Astrocyte of the hippocampus (primary cell): ENCODE measurements at places on chromosomes 16 and 17.
A peak's percentile ranks its signal among the peaks of the same experiment; 100 is the strongest.

GRCh38 chr17:17121162-17121561 lies 78.9 kb downstream of the MPRIP start:
- DNase-seq = no peak

GRCh38 chr16:22739077-22739476 lies 74.9 kb upstream of the HS3ST2 start:
- no peak for DNase-seq

- DNase-seq = no peak
Measured at GRCh38 chr16:31404353-31405064, 11.4 kb downstream of the ITGAD start.

DNA sequence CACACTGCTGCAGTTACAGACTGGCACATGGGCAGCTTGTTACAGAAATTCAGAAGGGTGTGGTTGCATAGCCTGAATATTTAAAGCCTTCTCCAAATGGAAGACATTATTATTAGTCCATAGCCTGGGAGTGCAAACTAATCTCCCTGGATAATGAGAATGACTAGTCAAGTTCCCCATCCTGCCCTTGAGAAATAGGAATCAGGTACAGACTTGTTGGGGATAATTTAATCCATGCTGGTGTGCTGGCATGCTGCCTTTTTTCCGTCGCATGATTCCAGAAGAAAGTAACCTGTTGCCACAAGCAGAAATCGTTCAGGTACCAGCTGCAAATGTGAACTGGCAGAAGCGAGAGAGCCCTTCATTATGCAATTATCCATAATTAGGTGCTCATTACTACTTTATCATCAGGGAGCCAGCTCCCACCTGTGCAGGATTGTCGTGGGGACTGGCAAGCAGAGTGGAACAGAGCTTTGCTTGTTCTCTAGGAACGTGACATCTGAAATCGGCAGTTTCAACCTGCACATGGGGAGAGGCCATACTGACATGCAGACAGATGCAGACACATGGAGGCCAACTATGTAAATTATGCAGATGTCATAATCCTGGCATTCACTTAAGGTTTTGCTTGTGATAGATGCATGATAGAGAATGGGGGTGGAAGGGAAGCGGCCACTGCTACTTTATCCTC lies 419.4 kb downstream of the PMP22 start:
- DNase-seq = no peak

GRCh38 chr17:43169561-43170139 lies 1.4 kb upstream of the NBR1 start:
- DNase-seq = peak; percentile 16

- DNase-seq = peak; percentile 67
Measured at GRCh38 chr17:73492821-73493814, 151.1 kb downstream of the SDK2 start.

GRCh38 chr16:54165174-54165911 lies 121.2 kb downstream of the IRX3 start:
- no peak for DNase-seq

- DNase-seq = no peak
Measured at GRCh38 chr16:20075243-20075642, 1.6 kb upstream of the GPR139 start.

DNA sequence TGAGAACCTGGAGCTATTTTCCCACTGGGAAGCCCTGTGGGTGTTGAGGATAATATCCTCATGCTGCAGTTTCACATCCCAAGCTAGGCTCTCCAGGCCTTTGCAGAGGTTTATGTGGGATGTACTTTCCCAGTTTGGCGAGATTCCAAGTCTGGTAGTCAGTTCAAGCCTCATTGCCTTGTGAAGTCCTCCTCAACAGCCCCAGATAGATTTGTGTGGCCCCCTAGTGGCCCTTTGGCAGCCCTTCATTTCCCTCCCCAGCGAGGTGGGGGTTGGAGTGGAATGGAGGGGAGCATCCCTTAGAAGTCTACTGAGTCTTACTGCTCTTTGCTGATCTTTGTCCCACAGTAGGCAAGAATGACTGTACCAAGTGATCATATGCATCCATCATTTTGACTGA lies 137.9 kb downstream of the CDH11 start:
- peak; percentile 74 for DNase-seq

- DNase-seq = no peak
Measured at GRCh38 chr17:81228834-81229665, 6.3 kb upstream of the CEP131 start.

- no peak for DNase-seq
Measured at GRCh38 chr16:48682971-48683370, 73.0 kb upstream of the N4BP1 start.

DNA sequence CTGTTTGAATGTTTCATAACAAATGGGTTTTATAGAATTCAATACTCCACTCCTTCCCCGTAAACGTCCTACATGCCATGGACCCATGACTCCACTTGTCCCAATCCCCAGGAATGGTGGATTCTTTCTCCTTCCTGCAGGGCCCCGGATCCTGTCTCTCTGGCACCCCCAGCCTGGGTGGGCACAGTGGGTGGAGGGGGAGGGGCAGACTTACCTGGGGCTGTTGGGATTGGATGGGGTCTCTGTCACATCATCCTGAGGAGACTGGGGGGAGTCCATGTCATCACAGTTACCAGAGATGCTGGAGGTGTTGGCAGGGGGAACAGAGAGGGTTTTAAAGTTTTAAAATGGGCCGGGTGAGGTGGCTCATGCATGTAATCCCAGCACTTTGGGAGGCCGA lies 13.2 kb downstream of the TRPV3 start:
- DNase-seq = no peak

GRCh38 chr17:39239640-39240314 lies 14.0 kb upstream of the STAC2 start:
- DNase-seq = peak; percentile 56

DNA sequence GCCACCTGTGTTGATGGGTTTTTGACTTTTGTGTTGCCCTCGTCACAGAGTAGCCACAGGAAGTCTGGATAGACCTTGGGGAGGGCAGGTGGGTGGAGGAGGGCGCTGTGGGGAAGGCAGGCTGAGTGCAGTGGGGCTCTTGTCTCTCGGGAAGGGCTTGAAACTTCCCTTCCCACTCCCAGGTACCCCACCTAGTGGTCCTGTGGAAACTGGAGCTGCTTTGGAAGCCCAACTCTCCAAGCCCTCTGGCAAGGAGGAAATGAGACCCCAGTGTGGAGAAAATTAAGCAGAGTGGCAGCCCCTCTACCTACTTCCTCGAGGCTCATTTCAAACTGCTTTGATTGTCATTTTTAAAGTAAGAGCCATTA lies 9.2 kb downstream of the CA5A start:
- DNase-seq = no peak

- no peak for DNase-seq
Measured at GRCh38 chr17:38369124-38369886, 17.7 kb downstream of the SOCS7 start.

DNA sequence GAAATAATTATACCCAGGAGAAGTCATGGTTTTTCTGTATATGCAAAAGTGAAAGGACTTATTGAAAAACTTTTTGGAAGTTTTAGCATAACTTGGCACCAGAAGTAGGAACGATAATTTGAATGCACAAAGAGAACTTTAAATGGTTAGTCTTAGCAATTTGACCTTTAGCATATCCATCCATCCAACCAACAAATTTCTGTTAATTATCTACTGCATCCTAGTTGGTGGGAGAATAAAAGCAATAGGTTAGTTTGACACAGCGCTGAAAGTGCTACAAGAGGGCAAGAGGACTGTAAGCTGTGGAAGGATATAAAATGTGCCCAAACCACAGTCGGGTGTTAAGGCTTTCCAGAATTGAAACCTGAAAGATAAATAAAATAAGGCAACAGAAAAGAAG lies 17.6 kb downstream of the SPAG9 start:
- no peak for DNase-seq

- no peak for DNase-seq
Measured at GRCh38 chr17:78771758-78772382, 10.2 kb downstream of the CYTH1 start.

DNA sequence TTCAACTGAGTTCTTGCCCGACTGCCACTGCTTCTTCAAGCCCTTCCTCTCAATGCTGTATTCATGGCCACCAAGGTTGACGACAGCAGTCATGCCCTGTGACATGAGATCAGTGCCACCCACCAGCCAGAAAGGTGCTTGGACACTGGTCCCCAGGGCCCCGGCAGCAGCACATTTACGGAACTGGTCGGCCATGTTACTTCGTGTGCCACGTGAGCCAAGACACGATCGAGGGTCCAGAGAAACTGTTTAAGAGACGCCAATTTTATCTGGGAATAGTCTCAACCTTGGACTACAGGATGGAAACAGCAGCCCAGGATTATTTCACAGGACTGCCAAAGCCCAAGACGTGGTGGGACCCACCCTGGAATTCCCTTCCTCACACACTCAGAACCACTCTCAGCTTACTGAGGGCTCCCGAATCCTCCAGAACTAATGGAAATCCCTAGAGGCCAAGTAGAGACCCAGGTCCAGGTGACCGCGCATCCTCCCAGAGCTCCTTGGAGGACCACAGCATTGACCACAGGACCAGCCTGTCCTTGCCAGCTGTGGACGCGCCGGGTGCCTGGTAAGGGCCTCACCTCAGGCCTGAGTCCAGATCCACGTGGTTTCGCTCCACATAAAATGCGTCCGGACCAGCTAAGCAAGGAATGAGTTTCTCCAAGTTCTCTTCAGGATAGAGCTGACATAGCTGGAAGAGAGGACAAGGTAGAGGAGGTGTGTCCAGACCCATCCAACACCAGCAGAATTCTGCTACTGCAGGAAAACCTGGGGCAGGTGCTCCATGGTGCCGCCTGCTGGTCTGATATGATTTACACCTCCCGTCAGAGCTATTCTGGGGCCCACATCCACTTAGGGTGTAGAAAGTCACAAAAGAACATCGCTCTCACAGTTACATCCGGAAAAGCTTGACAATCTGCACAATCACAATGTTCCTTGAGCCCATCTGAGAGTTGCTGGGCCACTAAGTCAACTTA lies 28.2 kb downstream of the MAP1LC3B start:
- no peak for DNase-seq

GRCh38 chr16:53905028-53905427 lies 201.1 kb downstream of the FTO start:
- DNase-seq = no peak

DNA sequence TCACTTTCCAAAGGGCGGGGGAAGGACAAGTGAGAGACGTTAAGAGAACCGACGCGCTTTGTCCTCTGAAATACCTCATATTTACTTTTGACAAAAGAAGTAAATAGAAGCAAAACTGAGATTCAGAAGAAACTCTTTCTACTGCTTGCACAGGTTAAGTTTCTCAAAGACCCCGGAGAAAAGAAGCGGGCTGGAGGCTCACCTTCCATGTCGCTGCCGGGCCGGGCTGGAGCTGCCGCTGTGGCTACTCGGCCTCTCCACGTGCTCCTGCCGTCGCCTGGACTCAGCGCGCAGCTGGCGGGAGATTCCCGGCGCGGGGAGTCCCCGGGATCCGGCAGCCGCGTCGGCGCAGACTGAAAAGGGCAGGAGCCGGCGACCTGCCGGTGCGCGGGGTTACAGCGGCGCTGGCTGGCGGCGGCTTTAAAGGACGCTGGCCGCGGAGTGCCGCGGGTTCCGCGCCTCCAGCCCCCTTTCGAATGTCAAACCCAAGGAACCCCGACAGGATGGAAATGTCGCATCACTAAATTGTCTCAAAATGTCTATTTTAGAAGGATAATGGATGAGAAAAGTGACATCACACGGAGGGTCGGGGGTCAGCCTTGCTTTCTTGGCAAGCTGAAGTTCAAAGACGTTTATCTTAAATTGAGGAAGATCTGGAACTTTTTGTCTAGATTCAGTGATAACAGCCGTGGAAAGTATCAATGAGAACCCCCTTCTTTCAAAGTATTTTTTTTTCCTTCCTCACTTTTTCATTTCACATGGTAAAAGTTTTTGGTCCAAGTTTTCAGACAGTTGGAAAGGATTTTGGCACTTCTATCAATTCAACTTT lies at the start of gene IKZF3:
Gene IKZF3 (minus strand): TSS at position 395 of the 829 bp plus-strand sequence. CDS start 186 bp downstream, at position 209.
- DNase-seq = peak; percentile 61

GRCh38 chr17:72943826-72944689 lies 148.4 kb downstream of the SLC39A11 start:
- DNase-seq = no peak

GRCh38 chr17:42180922-42181850 lies at the start of gene KCNH4:
TSS of gene KCNH4 (minus strand) at chr17:42181142. CDS start at chr17:42180945, 197 bp downstream.
- DNase-seq = peak; percentile 72

DNA sequence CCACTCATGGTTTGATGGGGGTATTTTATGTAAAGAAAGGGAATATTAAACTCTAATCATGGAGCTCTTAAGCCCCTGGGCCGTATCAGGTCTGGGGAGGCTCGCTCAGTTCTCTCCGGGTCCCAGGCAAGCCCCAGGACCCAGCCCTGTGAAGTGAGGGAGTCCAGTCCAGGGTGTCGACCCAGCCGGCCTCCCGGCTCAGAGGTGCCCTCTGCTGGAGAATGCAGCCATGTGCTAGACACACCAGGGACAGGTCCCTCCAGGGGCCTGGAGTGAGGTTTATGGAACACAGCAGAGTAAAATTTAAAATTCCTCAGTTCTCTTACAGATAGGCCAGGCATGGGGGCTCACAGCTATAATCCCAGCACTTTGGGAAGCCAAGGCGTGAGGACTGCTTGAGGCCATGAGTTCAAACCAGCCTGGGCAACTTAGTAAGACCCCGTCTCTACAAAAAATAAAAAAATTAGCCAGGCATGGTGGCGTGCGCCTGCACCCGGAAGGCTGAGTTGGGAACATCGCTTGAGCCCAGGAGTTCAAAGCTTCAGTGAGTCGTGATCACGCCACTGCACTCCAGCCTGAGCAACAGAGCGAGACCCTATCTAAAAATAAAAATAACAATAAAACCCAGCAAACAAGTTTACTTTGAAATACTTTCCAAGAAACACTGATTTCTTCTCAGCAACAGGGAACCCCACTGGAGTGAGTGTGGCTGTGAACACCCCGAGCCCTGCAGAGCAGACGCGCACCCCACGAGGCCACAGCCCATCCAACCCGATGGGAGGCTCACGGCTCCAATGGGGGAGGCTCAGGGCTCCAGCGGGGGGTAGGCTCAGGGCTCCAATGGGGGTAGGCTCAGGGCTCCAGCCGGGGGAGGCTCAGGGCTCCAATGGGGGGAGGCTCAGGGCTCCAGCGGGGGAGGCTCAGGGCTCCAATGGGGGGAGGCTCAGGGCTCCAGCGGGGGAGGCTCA lies 72.2 kb downstream of the ZNF778 start:
- peak; percentile 84 for DNase-seq

DNA sequence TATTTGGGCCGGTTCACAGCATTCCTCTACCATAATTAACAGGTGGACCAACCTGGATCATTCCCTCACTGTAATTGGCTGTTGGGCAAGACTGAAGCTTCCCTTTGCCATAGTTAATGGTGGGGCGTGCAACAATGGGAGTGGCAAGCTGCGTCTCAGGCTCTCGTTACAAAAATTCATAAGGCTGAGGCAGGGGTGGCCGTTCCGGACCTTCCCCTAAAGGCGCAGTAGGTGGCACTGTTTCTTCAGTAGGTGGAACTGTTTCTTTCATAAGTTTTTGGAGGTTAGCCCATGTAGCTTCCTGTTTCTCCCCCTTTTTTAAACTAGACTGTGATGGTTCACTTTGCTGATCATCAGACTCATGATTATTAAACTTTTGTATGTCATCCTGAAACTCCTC lies 17.0 kb upstream of the TMC5 start:
- DNase-seq = no peak

GRCh38 chr16:79400462-79401149 lies 199.9 kb downstream of the MAF start:
- DNase-seq = no peak

- DNase-seq = peak; percentile 73
Measured at GRCh38 chr16:75491876-75492275, 3.4 kb downstream of the CHST6 start.
